ENCODE measurements at places on chromosomes 16 and 17.

DNA sequence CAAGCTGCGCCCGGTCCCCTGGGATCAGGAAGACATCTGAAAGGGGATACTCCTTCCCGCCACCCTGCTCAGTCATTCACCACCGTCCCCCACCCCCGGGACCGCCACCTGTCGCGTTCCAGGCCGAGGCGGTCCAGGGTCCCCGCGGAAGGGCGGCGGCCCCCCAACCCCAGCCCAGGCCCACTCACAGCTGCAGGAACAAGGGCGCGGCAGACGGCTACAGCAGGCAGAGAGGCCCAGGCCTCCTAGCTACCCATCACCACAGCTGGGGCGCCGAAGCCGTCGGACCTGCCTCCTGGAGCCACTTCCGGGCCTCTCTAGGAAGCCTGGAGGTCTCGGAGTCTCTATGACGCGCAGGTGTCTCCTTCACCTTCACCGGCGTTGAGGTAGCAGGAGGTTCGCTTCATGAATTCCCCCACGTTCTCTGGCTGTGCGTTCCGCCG lies at the start of gene SDR42E1:
Gene SDR42E1, minus strand, starts transcription at position 272 of the 443 bp plus-strand sequence. CDS start 10,612 bp downstream, outside the sequence.
- DNase-seq: peak; percentile 58

- peak; percentile 59 for DNase-seq
Observed at GRCh38 chr16:69112285-69113129, 7.1 kb downstream of the HAS3 start.

- DNase-seq: no peak
Observed at GRCh38 chr16:83728492-83728891, 79.3 kb upstream of the HSBP1 start.

DNA sequence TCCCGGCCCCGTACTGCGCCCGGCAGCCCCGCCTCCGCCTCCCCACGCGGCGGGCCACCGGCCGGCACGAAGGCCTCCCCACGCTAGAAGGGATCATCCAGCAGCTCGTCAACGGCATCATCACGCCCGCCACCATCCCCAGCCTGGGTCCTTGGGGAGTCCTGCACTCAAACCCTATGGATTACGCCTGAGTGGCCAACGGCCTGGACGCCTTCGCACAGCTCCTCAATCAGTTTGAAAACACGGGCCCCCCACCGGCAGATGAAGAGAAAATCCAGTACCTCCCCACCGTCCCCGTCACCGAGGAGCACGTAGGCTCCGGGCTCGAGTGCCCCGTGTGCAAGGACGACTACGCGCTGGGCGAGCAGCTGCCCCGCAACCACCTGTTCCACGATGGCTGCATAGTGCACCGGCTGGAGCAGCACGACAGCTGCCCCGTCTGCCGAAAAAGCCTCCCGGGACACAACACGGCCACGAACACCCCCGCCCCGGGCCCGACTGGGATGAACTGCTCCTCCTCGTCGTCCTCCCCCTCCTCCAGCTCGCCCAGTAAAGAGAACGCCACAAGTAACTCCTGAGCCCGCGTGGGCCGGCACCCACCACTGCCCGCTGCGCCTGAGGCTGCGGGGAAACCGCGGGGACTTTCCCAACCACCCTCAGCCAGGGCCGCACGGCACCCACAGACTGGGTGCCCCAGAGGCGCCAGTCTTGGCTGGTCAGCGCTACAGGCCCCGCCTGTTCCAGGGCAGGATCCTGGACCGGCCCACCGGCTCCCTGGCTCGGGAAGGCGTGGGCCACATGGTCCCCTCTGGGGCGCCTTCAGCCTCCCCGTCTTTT lies 39.0 kb upstream of the AKAP1 start:
- DNase-seq: peak; percentile 29

DNA sequence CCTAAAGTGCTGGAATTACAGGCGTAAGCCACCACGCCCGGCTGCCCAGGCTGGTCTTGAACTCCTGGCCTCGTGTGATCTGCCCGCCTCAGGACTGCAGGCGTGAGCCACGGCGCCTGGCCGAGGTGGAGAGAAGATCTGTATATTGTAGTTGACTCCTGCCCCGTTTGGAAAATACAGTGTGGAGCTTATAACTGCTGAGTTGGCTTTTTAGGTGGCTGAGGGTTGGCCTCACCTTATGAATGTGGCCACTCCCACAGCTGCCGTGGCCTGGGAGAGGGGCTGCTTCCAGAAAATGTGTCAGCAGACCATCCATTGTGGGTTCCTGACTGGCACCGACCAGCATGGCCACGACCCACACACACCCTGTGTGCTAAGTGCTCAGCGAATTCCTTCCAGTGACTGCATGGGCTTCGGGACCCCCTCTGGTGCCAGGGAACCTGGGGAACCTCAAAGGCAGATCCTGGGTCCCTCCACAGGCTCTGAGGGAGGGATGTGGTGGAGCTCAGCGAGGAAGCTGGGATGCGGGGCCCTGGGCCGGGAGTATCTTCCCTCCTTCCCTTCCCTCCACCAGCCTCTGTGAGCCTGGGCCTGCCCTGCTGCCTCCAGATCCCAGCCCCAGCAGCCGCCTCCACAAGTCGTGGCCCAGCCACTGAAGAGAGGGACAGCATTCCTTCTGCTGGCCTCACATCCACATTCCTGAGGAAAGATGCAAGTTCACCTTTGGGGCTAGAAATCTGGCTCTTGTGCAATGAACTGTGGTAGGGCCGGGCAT lies 10.9 kb upstream of the RAB11FIP3 start:
- no peak for DNase-seq

- no peak for DNase-seq
Observed at GRCh38 chr16:49828533-49829267, 27.2 kb downstream of the ZNF423 start.

DNA sequence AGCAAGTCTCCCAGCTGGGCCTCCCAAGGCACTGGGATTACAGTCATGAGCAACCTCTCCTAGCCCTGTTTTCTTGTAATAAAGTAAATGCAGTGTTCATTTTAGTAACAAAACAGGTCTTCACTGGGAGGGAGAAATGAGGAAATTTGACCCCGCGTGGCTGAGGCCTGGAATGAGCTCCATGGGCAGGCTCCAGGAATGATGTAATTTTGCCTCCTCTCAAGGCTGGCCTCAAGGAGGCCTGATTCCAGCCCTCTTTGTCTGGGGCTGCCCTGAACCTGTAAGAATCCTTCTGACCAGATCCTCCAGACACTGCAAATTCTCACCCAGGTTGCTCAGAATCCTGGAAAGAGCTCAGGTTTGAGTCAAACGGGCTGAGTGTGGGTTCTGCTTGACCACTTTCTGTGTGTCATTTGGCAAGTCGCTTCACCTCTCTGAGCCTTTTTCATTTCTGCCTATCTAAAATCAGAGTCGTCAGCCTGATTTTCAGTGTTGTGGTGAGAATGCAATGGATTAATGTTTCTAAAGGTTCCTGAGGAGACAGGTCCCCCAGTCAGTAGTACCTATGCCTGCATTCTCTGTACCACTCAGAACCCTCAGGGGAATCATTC lies 57.1 kb downstream of the RAB11FIP4 start:
- no peak for DNase-seq

- no peak for DNase-seq
Observed at GRCh38 chr16:19436540-19436939, 18.9 kb downstream of the TMC5 start.

DNA sequence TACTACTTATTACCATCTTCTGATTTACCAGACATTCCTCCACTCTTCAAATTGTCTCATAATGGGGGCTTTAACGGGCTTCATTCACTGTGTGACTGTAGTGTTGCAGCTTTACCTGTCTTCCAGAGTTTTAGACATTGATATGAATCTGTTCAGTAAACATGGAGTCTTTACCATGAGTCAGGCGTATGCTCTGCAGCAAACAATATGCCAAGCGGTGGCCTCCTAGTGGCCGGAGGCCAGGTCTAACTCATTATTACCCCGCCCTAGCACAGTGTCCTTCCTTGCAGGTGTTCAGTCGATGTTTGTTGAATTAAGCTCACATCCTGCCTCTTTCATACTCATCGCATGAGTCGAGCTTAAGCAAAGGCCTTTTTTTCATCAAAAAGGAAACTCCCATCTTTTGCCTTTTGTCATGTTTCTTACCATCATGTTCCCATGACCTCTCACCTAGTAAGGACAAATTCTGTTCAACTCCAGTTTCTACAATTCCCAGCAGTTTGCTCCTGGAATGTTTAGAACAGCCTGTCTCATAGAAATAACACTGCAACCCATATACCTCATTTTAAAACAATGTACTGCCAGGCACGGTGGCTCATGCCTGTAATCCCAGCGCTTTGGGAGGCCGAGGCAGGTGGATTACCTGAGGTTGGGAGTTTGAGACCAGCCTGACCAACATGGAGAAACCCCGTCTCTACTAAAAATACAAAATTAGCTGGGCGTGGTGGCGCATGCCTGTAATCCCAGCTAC lies 39.4 kb downstream of the TUBD1 start:
- DNase-seq: peak; percentile 73

GRCh38 chr17:31916491-31917064 lies 15.1 kb upstream of the UTP6 start:
- DNase-seq: no peak

DNA sequence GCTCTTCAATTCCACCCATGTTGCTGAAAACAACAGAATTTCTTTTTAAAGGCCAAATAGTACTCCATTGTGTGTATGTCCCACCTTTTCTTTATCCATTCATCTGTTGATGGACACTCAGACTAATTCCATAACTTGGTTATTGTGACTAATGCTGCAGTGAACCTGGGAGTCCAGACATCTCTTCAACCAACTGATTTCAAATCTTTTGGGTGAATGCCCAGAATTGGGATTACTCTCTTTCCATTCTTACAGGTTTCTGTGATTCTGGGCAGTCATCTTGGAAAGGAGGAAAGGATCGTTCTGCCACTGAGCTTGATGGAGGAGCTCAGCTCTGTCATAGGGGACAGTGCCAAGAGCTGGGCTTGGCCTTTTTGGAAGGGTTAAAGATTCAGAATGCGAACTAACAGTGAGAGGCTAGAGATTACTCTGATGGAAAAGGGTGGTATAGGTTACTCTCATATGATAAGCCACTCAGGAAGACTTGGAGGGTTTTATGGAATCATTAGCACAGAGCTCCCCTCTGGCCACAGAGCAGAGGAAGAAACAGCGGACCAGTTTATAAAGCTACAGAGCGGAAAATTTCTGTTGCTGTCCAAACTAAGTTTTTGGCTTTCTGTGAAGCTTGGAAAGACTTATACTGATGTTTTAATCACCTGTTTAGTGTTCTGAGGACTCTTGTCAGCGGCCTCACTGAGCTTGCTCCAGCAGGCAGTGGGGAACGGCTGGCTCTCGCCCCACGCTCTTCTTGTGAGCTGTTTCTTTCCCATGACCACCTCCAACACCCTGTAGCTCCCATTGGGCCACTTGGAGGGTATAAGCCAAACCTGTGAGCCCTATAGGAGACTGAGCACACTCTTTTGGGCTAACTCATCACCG lies 48.3 kb downstream of the HIC1 start:
- no peak for DNase-seq

GRCh38 chr16:3983081-3983520 lies 102.6 kb upstream of the CREBBP start:
- DNase-seq: peak; percentile 56

GRCh38 chr16:19991614-19992013 lies 82.1 kb downstream of the GPR139 start:
- no peak for DNase-seq

DNA sequence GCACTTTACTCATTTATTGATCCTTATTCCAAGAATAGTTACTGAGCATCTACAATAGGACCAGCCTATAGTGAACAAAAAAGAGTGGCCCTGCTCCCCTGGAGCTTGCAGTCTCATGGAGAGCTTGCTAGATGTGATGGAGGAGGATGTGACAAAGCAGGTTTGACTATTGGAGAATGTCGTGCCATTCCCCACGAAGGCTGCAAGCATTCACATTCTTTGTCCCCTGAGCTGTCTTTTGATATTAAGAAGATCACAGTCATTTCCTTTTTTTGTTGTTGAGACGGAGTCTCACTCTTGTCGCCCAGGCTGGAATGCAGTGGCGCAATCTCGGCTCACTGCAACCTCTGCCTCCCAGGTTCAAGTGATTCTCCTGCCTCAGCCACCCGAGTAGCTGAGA lies 115.0 kb upstream of the ADAMTS18 start:
- DNase-seq: no peak

DNA sequence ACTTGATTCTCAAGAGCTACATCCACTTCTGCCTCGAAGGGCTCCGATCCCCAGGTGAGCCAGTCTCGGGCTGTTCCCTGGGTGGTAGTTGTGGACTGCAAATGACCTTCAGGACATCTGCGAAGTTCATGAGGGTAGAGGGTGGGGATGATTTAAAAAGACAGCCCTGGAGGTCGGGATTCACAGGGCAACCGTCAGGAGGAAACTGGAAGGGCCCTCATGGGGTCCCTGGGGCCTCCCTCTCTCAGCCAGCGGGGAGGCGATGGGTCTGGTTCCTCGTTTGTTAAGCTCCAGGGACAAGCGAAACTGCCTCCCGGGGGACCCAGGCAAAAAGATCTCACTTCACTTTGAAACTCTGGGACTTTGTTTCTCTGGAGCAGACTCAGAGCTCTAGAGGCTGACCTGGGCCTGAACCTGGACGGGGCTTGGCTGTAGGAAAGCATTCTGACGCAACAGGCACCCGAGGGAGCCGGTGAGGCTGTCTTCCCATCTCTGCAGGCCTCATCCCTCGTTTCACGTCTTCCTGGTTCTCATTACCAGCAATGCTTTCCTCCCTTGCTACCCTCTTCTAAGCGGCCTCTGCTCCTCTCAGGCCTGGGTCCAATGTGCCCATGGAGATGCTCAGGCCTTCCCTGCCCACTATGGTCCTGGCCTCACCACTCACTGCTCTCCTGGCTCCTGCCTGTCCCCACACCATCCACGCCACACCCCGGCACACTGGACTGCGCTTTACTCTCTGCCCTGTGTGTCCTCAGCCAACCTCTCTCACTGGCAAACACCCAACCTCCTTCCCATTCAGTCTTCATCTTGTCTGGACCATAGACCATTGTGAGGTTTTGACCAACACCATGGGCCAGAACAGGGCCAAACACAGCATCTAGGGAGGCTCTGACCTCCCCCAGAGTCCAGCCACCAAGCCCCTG lies 214.2 kb upstream of the TNRC6C start:
- DNase-seq: no peak

GRCh38 chr17:78226759-78227454 lies 4.5 kb upstream of the TMEM235 start:
- DNase-seq: no peak

DNA sequence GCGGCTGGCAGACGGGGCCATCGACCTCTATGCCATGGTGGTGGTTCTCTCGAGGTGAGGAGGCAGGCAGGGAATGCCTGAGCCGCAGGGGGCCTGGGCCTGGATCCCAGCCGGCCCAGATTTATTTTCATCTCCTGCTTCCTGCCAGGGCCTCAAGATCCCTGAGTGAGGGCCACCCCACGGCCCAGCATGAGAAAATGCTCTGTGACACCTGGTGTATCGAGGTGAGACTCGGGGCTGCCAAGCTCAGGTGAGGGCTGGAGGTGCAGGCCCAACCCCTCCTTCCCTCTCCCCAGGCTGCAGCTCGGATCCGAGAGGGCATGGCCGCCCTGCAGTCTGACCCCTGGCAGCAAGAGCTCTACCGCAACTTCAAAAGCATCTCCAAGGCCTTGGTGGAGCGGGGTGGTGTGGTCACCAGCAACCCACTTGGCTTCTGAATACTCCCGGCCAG lies 4.9 kb downstream of the ACADVL start:
- no peak for DNase-seq

Data from activated naive CD4-positive, alpha-beta T cell treated with anti-CD3 and anti-CD28 coated beads, Interleukin-2, amount 50 U/mL, for 16 hours (primary cell).